ENCODE measurements at places on chromosomes 3 and 15.

DNA sequence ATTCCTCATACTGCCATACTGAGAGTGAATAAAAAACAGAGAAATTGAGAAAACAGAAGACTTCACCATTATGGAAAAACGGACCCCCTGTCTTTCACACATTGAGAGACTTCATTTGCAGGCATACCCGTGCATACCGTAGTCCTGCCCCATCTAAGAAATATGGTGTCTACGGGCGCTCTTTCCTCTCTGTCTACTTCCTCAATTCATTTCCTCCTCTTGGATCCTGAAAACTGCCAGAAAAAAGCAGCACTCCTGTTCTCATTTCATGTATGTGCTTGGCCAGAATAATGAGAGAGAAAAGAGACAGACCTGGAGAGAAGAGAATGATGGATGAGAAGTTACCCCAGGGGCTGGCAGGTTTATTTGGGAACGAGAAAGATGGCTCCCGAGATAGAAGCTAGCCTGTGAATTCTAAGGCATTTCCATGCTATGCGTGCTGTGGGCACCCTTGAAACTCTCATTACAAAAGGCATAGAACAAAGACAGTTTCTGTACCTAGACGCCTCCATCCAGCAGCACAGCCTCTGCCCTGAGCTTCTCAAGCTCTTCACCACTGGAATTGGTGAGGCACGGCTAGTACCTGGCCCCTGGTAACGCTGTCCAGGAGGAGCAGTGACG, 62.5 kb upstream of the EPHB3 start:
- no peaks in the 10 kb centered on the region for H3K4me1 ChIP-seq
- H3K27me3 ChIP-seq, result peaks cover 62% of the 10 kb centered on the region
- H3K27ac ChIP-seq, result no peak overlapping the region

DNA sequence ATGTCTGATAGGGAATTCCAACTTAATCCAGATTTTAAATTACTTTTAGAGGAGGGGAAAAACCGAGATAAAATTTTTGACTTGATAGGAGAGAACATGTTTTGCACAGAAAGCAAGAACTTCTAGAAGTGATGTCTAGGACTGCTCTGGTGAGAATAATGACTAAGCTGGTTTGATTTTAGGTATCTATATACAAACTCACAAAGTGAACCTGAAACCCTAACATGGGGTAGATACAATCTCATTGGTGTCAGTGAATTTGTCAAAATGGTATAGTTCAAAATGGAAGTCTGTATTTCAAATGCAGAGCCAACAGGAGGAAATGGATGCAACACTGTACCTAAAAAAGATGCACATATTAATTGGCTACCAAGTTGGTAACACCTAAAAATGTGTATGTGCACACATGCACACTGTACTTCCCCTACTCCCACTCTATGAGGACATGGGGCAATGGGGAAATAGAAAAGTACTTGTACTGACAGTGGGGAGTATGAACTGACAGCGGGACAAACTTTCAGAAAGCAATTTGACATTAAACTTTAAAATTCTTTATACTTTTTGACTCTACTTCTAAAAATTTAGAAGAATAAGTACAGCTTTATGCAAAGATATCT, 53.0 kb downstream of the NR1I2 start:
- H3K4me3 ChIP-seq, result no peak overlapping the region
- no peaks in the 10 kb centered on the region for H3K36me3 ChIP-seq
- H3K27me3 ChIP-seq, result no peaks in the 10 kb centered on the region
- H3K27ac ChIP-seq, result no peak overlapping the region

- H3K27ac ChIP-seq, result no peak overlapping the region
- no peak for DNase-seq
- H3K27me3 ChIP-seq, result no peaks in the 10 kb centered on the region
- H3K4me3 ChIP-seq, result no peak overlapping the region
Observed at GRCh38 chr3:152208439-152208838, 60.3 kb upstream of the MBNL1 start.

DNA sequence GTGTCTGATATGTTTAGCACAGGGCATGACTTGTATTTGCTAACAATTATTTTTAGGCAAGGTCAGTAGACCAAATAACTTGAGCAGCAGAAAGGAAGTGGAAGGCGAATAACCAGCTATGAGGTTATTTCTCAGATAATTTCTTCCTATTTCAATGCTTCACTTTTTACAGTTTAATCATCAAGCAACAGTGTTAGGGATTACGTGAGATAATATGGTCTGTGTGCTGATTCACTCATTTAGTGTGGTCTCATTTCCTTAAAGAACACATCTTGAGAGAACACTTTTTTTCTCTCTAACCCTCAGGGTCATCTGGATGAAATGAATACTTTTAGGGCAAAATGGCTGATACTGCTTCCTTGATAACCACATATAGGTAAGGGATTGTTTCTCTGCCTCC, 126.0 kb upstream of the CCNL1 start:
- H3K36me3 ChIP-seq, result no peaks in the 10 kb centered on the region
- no peak overlapping the region for H3K4me3 ChIP-seq
- no peak overlapping the region for H3K27ac ChIP-seq
- no peaks in the 10 kb centered on the region for H3K4me1 ChIP-seq
- H3K27me3 ChIP-seq, result no peaks in the 10 kb centered on the region
- DNase-seq, result no peak

- H3K27ac ChIP-seq, result no peak overlapping the region
- H3K36me3 ChIP-seq, result no peaks in the 10 kb centered on the region
- H3K4me1 ChIP-seq, result no peaks in the 10 kb centered on the region
- no peak for DNase-seq
- H3K4me3 ChIP-seq, result no peak overlapping the region
Observed at GRCh38 chr15:37245358-37245757, 145.0 kb upstream of the MEIS2 start.

DNA sequence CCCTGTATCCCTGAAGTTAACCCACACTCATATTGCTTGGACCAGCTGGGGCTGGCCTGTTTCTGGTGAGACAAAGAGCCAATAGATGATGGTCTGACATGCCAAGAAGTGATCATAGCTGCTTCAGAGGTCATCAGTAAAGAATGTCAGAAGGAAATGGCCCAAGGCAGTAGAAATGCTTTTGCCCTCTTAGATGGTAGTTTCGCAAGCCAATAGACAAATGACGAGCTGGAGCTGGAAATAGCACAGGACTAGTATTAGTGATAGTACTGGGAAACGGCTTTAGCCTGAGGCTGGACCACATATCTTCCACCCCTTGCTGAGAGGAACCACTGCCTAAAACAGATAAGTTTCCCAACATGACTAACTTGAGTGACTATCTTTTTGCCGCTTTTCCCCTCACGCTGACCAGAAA, 176.1 kb upstream of the THBS1 start:
- peaks cover 32% of the 10 kb centered on the region for H3K4me1 ChIP-seq
- H3K36me3 ChIP-seq, result no peaks in the 10 kb centered on the region
- H3K27ac ChIP-seq, result no peak overlapping the region
- H3K27me3 ChIP-seq, result no peaks in the 10 kb centered on the region

- no peaks in the 10 kb centered on the region for H3K27me3 ChIP-seq
- H3K4me3 ChIP-seq, result no peak overlapping the region
- peaks cover 13% of the 10 kb centered on the region for H3K4me1 ChIP-seq
- DNase-seq, result no peak
Observed at GRCh38 chr3:157110761-157111278, 49.1 kb downstream of the CCNL1 start.
